ENCODE measurements at places on chromosomes 7 and 10.

- DNase-seq = no peak
These were observed 51.3 kb upstream of the FAM180A start for GRCh38 chr7:135799881-135800280.

- DNase-seq = no peak
These were observed 16.0 kb downstream of the FAM13C start for GRCh38 chr10:59346321-59346720.

DNA sequence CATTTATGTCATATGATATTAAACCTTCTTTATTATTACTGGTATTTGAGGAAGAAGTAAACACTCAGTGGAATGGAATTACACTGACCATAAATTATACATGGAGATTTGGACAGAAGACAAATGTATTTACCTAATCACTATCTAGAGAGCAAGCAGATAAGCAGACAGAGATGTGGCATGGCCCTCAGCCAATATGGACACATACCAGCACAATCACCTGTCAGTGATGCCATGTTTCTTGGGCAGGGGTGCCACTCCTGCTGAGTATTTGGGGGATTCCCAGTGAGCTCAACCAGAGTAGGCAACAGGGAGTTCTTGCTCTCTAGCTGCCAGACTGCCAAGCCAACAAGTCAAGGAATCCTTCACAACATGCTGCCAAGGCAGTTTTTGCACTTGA, 866.3 kb upstream of the LRRN3 start:
- DNase-seq = peak; percentile 20

DNA sequence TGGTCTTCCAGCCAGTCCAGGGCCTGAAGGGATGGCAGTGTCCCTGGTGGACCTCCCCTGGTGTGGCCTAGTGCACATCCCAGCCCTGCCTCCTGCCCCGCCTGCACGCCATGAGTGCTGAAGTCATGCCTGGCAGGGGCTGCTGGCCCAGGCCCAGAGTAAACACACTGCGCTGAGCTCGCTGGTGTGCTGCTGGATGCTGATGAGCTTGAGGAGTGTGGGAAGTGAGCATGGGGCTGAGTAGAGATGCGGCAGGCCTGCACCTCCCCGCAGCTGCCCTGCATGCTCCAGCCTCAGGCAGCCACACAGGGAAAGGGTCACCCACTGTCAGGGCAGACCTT, 43.2 kb downstream of the HTRA1 start:
- peak; percentile 46 for DNase-seq

DNA sequence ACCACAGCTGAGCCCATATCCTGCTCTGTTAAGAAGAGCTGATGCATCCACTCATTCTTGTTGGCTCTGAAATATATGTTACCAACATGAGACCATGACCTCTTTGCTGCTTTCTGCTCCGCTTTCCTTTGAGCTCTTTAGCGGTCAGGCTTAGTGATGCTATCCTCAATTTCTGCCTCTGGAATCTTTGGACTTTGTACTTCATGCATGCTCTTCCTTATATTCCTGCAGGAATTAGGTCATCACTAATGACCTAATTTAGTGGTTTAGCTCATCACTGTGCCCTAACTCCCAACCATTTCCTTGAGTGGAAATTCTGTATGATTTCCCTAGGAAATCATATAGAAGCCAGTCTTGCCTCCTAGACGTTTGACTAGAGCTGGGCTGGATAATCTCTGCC, 119.5 kb downstream of the AOAH start:
- no peak for DNase-seq

GRCh38 chr10:63528084-63528744, 7.0 kb downstream of the REEP3 start:
- DNase-seq = no peak

- DNase-seq = no peak
These were observed 58.1 kb downstream of the AGMO start for GRCh38 chr7:15503603-15504290.

GRCh38 chr7:120407010-120407409, 134.0 kb downstream of the KCND2 start:
- no peak for DNase-seq
